Stimulated activated CD4-positive, alpha-beta T cell treated with anti-CD3 and anti-CD28 coated beads, TNF-alpha, amount 100 ng/mL, for 1 hour (primary cell): ENCODE measurements at places on chromosomes 1 and 21.

GRCh38 chr1:36622741-36623648 lies 140.3 kb upstream of the CSF3R start:
- DNase-seq = no peak

GRCh38 chr1:64323054-64323453 lies 119.6 kb downstream of the UBE2U start:
- DNase-seq = no peak

DNA sequence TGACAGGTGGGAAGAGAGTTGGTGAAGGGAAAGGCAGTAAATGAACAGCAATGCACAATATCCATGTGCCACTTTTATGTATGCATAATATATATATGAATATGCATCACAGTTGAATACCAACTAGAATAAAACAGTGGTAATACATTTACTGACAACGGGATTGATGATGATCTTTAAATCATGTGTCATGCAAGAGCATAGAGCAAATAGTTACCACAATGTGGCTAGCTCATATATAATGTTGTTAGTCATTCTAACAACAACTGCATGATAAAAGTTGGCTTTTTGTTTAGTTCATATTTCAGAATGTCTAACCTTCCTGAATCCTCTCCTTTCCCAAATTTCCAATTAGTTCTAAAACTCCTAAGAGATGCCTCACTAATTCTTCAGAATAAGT lies 46.4 kb downstream of the GORAB start:
- no peak for DNase-seq

- DNase-seq = no peak
These were observed 15.6 kb downstream of the SLFNL1 start for GRCh38 chr1:41005876-41006275.

DNA sequence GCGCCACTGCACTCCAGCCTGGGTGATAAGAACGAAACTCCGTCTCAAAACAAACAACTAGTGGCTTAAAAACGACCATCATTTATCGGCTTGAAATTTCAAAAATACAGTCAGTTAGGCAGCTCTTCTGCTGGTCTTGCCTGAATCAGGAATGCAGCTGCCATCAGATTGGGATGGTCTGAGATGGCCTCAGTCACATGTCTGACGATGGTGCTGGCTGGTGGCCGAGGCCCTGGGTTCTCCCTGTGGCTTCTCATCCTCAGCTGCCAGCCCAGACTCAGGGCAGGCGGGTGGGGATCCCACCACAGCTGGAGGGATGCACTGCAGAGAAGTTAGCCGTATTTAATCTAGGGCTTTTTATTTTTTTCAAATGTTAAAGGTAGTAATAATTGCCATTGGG lies 31.3 kb downstream of the IL6R start:
- no peak for DNase-seq

DNA sequence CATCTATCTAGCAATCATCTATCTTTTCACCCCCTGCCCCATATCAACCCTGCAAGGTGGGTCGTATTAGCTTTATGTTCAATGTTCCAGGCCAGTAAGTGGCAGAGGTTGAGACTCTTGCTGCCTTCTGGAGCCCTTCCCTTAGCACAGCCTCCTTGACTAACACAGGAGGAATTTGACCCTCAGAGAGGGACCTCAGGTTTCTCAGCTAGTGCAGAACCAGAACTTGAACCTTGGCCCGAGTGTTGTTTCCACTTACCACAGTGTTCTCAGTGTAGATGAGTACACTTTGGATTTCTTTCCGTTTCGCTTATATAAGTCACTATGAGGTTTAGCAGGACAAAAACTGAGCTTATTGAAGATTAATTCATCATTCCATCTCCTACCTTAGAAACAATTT lies 11.1 kb upstream of the ATF3 start:
- DNase-seq = no peak

DNA sequence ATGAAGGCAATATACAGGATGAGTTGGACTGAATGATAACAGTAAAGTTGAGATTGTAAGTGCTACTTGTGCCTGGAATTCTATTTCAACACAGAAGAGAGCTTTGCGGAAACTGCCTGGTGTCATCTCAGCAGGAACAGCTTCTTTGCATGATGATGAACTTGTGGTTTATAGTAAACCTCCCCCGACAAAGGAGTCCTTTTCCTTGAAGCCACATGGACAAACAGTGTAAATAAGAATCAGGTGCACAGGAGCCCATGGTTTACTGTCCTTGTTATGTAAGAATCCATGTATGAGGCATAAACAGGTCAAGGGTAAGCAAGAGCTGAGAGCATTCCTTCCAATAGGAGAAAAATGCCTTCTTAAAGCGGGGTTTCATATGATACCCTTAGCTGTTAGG lies 66.2 kb downstream of the PCNX2 start:
- no peak for DNase-seq

GRCh38 chr1:200206340-200206739 lies 178.8 kb downstream of the NR5A2 start:
- no peak for DNase-seq

GRCh38 chr1:29579821-29580425 lies 343.6 kb downstream of the PTPRU start:
- DNase-seq = no peak

DNA sequence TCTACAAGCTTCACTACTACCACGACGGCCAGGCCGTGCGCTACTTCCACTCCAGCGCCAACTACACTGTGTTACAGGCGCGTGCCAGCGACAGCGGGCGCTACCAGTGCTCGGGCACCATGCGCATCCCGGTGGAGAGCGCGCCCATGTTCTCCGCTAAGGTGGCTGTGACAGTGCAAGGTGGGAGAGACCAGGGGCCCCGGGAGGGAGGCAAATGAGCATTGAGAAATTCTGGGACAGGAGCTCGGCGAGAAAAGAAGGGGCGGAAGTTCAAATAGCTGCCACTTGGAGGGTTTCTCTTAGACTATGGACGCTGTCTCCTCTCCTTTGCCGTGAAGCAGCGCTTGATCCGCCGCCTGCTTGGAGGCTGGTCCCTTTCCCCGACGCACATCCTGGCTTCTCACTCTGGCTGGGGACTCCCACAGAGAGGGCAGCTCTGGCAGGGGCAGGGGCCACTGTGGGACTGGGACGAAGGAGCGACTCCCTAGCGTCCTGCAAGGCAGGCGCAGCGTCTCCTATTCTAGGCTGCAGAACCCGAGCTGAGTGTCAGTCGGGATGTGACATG lies 4.6 kb downstream of the FCRLB start:
- no peak for DNase-seq

- DNase-seq = no peak
These were observed 164.8 kb upstream of the COL6A1 start for GRCh38 chr21:45816794-45817193.

- DNase-seq = no peak
These were observed 23.3 kb downstream of the TBX19 start for GRCh38 chr1:168303716-168304540.

GRCh38 chr1:160363951-160364735 lies 2.7 kb upstream of the NHLH1 start:
- no peak for DNase-seq

- no peak for DNase-seq
These were observed 10.7 kb downstream of the TMEM81 start for GRCh38 chr1:205073511-205073910.

DNA sequence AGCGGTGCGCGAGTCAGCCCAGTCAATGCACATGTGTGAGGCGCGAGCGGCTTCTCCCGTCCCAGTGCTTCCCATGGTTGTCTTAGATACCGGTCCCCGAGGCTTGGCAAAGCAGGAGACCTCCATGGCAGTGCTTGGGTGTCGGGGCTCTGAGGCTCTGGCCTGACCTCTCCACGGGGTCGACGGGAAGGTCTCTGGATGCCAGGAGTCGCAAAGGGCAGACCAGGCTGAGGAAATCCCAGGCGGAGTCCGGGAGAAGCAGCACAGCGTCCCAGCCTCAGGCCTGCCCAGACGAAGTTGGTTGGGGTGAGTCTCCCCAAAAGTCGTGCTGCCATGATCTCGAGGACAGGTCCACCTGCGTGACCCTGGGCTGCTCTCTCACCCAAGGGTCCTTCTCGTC lies 3881.6 kb downstream of the SRGAP2C start:
- DNase-seq = no peak

- DNase-seq = no peak
These were observed 8.8 kb upstream of the SRP9 start for GRCh38 chr1:225768662-225769426.

DNA sequence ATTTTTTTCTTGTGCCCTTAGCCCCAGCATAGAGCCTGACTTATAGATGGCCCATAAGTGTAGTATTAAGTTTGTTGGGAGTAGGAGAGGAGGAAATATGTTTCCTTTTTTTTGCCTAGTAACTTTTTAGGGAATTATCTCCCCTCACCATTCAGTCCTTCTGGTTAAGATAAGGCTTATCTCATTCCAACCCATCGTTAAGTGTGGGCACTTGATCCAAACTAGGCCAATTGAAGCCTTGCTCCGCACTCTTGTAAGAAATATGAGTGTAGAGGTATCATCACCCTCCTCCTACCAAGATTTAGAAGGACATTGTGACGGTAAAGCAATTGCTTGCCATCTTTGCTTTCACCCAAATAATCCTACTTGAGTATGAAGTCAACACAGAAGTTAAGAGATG lies 8.8 kb upstream of the FGGY start:
- DNase-seq = no peak

DNA sequence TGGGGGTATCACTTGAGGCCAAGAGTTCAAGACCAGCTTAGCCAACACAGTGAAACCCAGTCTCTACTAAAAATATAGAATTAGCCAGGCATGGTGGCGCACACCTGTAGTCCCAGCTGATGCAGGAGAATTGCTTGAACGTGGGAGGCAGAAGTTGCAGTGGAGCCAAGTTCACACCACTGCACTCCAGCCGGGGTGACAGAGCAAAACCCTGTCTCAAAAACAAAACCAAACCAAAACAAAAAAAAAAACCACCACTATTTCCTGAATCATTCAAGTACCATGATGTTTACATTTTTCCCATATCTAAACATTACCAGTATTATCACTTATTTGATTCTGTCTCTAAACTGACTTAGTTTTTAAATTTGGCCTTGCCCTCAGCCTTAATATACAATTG lies 29.5 kb downstream of the TUT4 start:
- DNase-seq = no peak

DNA sequence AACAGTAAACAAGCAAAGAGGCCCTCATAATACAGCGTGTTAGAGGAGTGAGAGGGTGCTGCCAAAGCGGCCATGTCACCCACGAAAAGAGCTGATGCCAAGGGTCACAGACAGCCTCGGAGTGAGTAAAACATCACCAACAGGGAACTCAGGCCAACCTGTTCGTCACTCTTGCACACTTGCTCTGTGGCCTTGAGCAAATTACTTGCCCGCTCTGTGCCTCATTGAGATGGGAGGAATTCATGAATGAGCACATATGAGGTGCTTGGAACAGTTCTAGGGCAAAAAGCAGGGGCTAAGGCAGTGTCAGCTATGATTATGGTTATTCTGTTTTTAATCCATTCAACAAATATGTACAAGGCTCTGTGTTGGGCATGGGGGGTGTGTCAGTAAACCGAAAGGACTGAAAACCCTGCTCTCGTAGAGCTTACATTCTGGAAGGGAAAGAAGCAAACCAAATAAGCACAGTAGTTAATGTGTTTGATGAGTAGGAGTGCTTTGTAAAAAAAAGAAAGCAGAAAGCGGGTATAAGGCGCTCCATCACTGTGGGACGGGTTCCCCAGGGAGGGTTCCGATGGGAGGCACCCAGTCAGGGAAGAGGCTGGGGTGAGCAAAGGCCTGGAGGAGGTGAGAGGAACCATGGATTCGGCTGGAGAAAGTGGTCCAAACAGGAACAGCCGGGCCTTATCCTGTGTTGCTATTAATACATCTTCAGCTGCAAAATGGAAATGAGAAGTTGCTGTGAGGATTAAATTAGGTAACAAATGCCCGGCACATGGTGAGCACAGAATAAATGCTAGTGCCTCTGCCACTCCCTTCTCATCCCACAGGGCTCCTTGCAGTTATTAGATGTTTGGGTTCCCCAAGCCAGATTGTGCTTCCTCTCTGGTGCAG lies 39.5 kb upstream of the RD3 start:
- no peak for DNase-seq

DNA sequence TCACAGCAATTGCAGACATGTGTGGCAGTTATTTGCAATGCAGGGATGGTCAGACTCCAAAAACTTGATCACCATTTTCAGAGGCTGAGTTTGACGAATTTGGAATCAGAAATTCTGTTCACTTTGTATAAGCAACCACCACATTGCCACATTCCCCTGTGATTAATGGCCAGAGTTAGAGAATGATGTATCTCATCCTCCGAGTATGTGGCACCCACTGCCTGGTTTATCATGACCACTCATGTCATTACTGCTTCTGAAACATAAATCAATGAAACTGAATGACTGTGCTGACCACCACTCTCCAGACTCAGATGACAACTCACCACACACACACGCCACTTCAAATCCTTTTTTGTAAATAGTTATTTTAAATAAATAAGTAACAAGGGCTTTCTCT lies 66.6 kb upstream of the CACHD1 start:
- no peak for DNase-seq

DNA sequence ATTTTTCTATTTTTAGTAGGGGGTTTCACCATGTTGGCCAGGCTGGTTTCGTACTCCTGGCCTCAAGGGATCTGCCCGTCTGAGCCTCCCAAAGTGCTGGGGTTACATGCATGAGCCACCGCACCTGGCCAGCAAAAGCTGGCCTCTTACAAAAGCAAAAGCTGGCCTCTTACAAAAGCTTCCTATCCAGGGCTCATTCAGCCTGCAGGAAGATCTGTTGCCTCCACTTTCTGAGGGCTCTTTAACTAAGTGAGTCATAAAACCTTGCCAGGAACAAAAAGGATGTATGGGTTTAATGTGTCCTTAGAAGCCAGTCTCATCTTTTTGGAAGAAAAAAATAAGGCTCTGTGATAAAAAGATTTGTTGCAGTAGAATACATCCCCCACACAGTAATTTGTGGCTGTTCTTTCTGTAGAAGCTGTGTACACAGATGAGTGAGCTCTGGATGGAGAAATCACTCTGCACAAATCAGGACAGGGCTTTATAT lies 15.0 kb downstream of the HTR1D start:
- no peak for DNase-seq

DNA sequence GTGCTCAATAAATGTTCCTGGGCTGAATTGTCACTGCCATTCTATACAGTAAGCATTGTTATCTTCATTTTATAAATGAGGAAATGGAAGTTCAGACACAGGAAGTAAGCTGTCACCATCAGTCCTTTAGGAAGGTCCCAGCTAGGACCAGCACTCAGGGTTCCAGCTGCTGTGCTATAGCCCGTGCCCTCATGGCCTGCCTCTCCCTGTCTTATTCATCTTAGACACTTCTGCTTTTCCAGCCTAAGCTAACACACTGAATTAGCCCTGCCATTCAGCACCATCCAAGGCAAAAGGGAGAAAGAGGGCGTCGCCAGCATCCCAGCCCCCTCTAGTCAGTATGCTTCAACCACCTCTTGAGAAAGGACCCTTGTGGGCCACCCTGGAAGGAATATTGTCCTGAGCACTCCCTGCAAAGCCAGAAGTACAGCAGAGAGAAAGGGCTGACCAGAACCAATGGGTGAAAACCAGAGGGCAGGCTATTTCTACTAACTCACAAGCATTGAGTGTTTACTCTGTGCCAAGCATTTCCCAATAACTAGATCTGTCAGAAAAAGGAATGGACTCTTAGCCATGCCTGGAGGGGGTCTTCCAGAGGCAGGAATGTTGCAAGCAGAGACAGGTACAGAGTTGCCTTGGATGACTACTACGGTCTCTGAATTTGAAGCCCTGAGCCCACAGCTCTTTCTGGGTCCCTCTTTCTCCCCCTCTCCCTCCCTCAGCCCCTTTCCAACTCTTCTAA lies 77.9 kb upstream of the NFIA start:
- no peak for DNase-seq

GRCh38 chr1:168386492-168386891 lies 105.8 kb downstream of the TBX19 start:
- DNase-seq = no peak
